Transverse colon (tissue), 4 donors: ENCODE measurements at places on chromosomes 7 and 10. TPM values are rescaled to one million over a fixed set of nuclear protein-coding genes. Genes with fewer than 3 reads are reported as not detected.

DNA sequence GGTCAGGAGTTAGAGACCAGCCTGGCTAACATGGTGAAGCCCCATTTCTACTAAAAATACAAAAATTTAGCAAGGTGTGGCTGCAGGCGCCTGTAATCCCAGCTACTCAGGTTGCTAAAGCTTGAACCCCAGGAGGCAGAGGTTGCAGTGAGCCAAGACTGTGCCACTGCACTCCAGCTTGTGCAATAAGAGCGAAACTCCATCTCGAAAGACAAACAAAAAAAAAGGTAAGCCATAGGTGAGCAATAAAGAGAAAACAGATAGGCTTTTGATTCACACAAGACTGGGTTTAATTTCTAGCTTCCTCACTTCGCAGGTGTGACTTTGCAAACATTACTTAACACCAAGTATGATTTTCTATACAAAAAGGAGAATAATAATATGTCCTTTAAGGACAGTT lies 72.3 kb upstream of the ACBD5 start:
- no peak for DNase-seq

DNA sequence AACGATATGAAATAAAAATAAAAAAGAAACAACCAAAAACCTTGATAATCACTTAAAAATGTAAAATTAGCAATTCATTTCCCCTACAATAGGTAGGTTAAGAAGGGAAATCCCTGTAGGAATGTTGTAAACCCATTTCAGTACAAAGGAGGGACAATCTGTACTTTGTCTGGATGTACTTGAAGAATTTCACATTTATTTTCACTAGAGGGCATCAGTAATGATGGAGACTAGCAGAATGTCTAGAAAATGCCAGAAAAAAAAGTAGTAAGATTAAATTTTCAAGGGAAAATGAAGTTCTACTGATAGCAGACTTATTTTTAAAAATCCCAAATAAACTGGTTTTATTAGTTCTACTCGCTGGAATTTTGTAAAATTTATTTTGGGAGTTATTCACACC lies 209.0 kb upstream of the FZD1 start:
- no peak for DNase-seq

GRCh38 chr7:37048674-37049073 lies 324.4 kb upstream of the AOAH start:
- no peak for DNase-seq

GRCh38 chr7:108972004-108972403 lies 402.3 kb downstream of the DNAJB9 start:
- no peak for DNase-seq

DNA sequence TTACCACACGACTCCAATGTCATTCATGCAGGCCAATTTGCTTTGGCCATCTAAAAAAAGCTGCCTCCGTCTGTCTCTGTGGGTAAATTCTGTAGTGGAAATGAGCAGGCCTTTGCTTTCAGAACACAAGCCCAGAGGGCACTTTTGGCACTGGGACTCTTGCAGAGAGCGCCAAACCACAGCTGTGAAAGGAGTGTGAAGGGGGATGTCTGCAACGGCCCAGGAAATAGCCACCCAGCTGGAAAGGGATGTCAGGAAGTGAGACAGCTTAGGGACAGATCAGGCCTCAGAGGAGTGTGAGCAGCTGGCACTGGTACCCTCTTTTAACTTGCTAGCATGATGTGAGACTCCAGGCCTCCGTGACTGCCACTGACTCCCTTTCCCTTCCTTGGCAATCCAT lies 152.4 kb downstream of the DKK1 start:
- no peak for DNase-seq

DNA sequence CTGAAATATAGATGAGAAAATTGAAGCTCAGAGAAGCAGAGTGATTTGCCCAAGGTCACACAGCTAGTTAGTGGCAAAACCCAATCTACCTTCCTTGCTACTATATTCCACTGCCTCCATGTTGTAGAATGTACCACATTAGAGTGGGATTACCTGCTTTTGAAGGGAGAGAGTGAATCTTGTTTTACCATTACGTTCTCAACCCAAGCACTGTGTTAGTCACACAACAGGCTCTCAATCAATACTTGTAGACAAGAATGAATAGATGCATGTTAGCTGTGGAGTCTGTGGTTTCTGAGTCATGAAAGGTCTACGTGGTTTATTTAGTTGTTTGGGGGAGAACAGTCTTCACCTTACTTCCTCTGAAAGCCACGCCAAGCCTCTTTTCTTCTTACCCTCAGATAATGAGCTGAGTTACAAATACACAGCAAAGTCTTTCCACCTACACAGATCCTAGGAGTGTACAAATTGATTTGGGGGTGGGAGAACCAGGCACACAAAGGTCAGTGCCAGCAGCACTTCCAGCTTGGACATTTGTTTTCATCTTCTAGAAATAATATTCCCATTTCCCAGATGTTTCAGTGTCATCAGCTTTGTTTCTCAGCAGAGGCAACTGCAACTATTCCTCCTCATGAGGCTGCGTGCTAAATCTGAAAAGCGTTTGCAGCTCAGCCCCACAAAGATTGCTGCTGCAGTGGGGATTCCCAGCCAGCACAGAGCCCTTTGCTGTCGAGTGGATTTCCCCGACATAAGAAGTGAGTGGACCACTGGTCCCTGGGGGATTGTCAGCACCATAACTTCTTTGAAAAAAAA lies 71.5 kb upstream of the ADO start:
- no peak for DNase-seq

DNA sequence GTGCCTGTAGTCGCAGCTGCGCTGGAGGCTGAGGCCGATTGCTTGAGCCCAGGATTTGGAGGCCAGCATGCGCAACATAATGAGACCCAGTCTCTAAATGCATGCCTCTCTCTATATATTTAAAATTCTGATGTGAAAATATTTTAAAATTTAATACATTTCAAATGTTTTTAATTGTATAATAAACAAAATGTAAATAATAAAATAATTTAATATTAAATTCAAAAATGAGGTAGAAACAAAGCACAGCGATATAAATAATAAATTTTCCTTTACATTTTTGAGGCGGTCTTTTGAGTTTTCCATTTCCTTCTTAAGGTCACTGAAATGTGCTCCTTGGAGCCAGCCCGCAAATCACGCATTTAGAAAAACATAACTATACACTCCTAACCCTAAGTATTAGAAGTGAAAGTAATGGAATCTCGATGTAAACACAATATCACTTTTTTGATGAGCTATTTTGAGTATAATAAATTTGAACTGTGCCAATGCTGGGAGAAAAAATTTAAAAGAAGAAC lies 523 bp upstream of the CDK1 start:
- no peak for DNase-seq

DNA sequence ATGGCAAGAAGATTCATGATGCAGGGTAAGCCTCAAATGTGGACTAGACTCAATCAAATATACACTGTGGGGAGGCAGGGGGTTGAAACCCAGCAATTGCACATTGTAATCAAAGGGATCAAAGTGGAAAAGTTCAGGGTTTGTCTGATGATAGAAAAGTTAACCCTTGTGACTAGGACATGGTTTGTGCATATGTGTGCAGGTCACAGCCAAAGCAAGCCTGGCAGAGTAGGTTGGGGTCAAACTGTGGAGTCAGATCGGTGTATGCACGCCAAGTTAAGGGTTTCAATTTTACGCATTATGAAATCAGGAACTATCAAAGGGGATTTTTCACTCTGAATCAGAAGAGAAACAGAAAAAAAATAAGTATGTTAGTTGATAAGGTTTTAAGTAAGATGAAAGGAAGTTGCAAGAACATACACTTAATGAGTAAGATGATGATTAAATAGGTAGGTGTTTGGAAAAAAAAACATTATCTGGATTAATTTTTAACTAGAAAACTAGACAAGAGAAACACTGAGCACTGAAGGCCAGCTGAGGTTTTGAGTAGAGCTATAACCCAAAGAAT lies 188.3 kb downstream of the DGKB start:
- no peak for DNase-seq

Gene YWHAG
- 71.6 TPM for total RNA-seq

Gene PTPRN2
- total RNA-seq = 18.1 TPM

Gene NKX2-3
- total RNA-seq = 11.1 TPM

Gene CYP2C19
- total RNA-seq = 7.8 TPM
